ENCODE measurements at places on chromosomes 4 and X.

DNA sequence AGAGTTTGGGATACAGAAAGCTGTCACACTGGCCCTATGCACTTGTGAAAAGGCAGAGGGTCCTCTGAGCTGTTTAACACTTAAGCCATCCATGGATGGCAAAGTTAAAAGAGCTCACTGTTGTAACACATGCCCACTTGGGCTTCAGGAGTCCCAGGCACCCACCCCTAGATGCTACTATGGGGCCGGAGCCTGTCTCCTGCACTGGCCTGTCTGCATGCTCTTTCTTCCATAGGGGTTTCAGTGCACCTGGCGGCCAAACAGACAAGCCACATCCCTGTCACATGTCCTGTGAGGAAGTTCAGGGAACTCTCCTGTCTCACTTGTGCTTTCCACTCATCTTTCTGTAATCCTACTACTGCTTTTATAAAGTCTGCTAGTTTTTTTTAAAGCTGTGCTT, 2586.0 kb downstream of the PCDH7 start:
- DNase-seq, result no peak

DNA sequence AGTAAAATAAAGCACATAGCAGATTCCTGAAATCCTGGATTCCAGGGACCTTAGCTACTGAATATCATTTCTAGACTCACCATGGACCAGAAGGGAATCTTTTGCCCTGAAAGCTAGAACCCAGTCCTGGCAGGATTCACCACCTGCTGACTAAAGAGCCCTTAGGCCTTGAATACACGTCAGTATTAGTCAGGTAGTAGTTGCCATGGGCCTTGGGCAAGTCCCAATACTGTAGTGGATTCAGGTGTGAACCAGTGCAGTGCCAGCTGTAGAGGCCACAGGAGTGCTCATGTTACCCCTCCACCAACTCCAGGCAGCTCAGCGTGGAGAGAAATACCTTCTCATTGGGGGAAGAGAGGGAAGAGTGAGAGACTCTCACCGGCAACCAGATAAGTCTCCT, 64.1 kb upstream of the UBQLN2 start:
- no peak for DNase-seq

GRCh38 chr4:14726877-14727361, 275.4 kb upstream of the CPEB2 start:
- DNase-seq, result no peak

- DNase-seq, result no peak
Observed at GRCh38 chr4:173485164-173485563, 44.9 kb downstream of the HAND2 start.

- DNase-seq, result no peak
Observed at GRCh38 chr4:43835869-43836268, 612.7 kb downstream of the KCTD8 start.

DNA sequence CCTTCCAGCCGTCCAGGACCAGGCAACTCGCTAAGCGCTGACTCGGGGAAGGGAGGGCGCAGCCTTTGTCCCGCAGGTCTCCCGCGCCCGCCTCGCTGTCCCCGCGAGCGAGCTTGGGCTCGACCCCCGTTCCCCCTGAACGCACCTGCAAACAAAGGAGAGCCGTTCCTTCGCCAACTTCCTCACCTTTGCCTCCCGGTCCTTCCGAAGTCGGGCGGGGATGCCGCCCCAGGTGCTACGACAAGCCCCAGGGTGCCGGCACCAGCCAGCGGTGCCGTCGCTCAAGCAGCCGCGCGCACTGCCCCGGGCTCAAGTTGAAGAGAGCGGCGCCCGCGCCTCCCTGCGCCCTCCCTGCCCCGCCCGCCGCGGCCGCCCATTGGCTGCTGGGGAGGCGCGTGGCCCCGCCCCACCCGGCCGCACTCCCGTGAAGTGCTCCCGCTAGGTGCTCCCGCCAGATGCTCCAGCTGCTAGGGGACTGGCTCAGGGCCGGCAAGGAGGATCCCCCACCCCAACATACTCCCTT, 107.1 kb downstream of the NSUN7 start:
- DNase-seq, result peak; percentile 11

GRCh38 chr4:102598762-102599374, 97.7 kb downstream of the NFKB1 start:
- no peak for DNase-seq

DNA sequence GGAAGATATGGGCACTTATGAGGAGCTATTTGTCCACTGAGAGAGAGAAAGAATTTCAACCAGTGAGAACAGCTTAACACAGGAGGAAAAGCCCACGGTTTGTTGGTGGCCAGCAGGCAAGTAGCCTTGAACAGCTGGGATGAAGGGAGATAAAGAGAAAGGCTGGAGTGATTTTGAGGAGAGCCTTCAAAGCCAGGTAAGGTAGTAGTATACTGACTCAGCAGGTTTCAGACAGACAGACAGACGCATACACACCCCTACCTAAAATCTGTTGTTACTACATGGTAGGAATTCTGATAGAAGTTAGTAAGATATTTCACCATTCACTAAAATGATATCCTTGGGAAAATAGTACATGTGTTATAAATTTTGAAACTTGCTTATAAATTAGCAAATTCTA, 60.5 kb downstream of the SEC24D start:
- DNase-seq, result no peak

DNA sequence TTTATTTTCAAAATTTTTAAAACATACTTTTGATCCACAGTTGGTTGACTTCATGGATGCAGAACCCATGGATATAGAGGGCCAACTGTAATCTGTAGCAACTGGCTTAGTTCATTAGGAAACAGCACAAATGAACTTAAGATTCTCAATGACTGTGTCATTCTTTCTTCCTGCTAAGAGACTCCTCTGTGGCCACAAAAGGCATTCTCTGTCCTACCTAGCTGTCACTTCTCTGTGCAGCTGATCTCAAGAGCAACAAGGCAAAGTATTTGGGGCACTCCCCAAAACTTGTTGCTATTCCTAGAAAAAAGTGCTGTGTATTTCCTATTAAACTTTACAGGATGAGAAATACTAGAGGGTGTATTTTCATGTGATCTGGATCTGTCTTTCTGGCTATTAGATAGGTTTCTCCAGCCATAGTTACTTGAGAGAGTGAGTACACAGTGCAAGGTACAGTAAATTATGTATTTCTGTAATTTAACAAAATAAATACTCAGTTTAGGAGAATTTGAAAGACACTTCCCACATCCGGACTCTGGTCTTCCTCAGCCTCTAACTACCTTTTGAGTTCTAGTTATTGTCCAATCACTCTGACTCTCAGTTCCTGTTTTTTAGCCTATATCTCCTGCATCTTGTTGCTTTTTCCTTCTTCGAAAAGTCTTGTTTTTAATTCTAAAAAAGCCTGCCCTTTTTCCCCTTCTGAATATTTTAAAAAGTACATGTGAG, 21.8 kb downstream of the TLR2 start:
- DNase-seq, result no peak

GRCh38 chr4:185839194-185839712, 27.3 kb upstream of the SORBS2 start:
- DNase-seq, result no peak

DNA sequence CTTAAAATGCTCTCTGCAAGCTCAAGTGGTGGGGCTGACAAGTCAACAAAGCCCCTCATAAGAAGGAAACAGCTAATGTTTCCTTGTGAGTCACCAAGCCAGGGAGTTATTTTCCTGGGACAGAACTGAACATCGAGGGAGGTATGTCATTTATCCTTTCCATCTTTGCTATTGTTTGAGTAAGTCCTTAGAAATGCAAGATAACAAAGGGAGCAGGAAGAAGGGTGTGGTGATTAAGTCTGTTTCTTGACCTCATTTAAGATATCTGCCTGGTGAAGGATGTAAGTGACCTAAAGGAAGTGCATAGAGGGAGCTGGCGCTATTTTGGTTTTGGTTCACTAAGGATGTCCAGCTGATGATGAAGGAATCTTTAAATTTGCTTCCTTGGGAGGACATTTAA, 39.9 kb downstream of the ATG4A start:
- DNase-seq, result no peak

DNA sequence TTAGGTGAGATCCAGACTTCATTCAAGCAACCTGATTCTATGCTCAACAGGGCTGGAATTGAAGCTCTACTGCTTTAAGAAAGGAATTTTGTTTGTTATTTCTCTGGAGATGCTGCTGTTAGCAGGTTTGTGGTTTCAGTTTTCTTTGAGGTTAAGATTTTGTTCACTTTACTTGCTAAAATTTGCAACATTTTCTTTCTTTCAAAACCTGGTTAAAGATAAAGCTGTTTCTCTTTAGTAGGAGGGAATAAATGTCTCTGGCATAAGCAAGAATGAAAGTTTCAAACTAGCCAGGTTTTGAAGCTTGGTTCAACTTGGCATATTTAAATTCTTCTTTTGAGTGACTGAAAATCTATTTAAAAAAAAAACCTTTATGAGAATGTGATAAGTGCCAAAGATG, 660.6 kb upstream of the NR3C2 start:
- no peak for DNase-seq

- no peak for DNase-seq
Observed at GRCh38 chr4:122787940-122788339, 38.7 kb upstream of the FGF2 start.

DNA sequence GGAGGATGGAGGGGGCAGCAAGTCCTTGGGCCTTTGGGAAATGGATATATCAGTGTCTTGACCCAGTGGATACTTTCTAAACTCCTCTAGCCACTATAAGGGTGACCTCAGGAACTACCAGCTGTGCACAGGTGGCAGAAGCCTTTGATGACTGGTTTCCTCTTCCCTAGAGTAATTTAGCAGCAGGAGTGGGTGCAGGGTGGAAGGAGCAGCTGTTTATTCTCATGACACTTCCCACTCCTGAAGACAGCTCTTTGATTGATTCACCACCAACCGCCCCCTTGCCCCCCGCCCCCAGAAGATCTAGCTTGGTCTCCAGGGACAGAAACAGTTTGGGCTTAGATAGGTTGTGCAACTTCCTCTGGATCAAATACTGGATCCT, 63.0 kb downstream of the GPC3 start:
- no peak for DNase-seq

DNA sequence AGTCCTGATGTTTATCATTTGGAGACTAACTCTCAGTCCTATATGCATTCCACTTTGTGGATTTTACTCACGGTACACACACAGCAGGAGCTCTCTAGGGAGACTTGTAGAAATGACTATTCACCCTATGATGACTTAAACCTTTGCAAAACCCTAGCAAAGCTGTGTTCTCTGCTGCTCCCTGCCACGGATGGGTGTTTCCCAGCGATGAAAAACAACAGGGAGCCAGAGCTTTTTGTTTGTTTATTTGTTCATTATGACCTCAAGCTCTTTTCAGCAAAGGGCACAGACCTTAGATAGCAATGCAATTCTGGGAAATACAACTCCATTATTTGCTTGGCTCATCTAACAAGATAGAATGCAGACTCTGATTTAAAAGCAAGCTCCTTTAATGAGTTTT, 156.6 kb downstream of the GRIA3 start:
- no peak for DNase-seq

DNA sequence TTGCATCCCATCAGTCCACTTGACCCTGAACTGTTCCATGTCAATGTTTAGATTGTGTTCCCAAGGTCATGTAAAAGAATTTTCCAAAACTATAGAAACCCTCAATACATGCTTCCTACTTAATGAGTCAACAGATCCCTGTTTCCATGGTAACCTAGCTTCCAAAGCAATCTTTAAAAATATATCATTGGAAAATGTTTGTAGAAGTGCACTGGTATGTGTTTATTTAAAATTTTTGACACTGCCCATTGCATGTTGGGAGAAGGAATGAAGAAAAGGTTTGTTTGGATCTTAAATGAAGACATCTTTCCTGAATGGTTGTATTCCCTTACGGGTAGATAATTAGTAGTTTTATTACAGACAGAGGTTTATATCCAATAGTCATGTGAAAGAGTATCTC, 345.3 kb downstream of the GABRG1 start:
- DNase-seq, result no peak

DNA sequence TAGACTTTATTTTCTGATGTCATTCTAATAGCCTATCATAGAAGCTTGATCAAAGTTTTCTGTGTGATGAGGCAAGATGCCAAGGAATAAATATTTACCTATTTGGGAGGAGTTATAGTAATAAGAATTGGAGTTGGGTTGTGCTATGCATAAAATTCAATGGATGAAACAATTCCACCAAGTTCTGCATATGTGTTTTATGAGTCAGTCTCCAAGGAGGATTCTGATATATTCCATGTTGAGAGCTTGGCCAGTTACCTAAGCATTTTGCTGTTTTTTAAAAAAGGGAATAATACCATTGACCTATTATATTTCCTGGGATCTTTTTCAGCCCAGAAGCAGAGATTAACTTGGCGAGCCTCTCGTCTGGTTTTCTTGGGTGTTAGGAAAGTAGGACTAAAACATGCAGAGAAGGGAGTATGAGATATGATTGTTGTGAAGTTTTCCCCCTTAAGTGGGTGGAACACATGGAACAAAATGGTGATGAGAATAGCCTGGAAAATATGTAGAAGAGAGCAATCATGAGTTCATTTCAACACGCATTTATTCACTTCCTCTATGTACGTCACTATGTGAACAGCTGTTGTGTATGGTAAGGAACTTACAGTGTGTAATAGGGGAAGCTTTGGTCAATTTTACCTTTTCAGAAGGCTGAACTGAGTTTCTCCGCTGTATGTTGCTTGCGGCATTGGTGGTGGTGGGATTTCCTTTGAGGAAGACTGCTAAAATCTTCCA, 39.2 kb downstream of the POLA1 start:
- DNase-seq, result no peak

- no peak for DNase-seq
Observed at GRCh38 chrX:18129690-18130089, 91.0 kb downstream of the BEND2 start.

- DNase-seq, result no peak
Observed at GRCh38 chrX:152177497-152178269, 39.3 kb upstream of the MAGEA10 start.

DNA sequence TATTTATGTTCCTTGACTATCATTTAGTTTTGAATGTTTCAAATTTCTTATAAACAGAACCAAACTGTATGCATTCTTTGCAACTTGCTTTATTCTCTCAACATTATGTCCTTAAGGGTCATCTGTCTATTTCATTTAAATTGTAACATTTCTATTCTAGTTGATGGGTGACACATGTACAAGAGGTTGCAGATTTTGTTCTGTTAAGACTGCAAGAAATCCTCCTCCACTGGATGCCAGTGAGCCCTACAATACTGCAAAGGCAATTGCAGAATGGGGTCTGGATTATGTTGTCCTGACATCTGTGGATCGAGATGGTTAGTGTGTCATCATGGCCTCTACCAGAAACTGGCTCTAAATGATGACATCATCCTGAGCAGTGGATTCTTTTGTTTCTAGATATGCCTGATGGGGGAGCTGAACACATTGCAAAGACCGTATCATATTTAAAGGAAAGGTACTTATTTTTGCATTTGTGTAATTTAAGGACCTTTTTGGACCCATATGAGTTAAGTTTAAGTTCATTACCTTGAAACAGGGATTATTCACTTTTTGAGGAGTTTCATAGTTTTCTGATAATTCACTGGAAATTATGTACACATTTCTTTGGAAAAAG, 6.1 kb downstream of the LIAS start:
- no peak for DNase-seq

DNA sequence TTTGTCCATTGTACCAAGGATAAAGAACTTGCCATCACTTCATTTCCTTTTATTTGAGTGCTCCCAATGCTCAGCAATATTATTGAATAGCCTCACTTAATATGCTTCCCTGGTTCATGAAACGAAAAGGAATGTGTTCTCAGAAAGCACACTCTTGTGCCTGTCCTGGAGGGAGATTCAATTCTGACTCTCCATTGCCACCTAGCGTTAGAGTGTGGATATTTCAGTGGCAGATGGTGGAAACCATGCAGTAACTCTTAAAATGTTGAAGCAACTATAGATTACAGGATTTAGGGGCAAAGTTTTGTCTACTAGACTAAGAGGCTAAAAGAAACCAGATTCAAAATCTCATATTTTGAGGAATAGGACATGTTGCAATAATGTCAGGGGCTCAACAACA, 36.0 kb downstream of the GAB3 start:
- DNase-seq, result no peak
